RCC 7860 (cell line): ENCODE measurements at places on chromosomes 4 and X.

DNA sequence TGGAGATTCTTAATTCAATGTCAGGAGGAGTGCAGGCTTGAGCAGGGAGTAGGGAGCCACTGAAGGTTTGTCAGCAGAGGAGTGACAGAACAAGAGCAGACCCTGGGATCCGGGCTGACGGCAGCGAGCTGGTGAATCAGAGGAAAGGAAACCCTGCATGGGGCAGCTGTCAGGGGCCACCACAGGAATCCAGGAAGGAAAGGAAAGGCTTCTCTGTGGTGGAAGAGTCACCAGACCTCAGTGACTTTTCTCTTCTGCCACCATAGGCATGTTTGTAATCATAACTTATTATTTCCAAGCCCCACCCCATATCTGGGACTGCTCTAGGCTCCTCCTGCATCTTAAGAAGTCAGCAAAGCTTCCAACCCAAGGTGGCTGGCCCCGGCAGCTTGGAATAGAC is 150.9 kb downstream of the BCOR start:
- peak; percentile 79 for DNase-seq

- DNase-seq, result peak; percentile 4
These were observed 38.9 kb downstream of the PDHA1 start for GRCh38 chrX:19382555-19383145.

DNA sequence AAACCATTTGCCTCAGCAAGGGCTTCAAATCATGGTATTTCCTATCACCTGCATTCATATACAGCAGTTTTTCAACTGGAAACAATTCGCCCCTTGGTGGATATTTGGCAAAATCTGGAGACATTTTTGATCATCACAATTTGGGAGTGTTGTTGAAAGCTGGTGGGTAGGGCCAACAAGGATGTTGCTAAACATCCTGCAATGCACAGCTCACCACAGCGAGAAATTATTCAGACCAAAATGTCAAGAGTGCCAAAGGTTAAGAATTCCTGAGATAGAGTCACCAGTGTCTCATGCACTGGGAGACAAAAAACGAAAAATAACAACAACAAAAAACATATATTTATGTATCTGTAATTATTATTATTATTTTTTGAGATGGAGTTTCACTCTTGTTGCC is 435.2 kb upstream of the CTSO start:
- DNase-seq, result no peak

GRCh38 chrX:14997271-14997670 is 124.0 kb downstream of the MOSPD2 start:
- DNase-seq, result no peak

DNA sequence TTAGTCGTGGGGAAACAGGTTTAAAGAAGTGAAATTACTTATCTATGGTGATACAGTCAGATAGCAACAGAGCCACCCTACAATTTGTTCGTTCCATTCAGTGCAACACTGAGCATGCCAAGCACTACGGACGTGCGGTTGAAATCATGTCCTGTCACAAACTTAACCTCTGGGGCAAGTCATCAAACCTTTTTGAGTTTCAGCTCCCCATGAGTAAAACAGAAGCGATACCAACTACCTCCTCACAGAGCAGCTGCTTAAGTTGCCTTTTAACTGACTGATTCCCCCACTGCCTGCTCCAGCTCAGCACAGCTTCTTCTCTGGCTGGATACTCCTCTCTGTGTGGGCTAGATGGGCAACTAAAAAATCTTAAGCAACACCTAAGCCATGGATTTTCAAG is 36.0 kb downstream of the LHFPL1 start:
- DNase-seq, result no peak

DNA sequence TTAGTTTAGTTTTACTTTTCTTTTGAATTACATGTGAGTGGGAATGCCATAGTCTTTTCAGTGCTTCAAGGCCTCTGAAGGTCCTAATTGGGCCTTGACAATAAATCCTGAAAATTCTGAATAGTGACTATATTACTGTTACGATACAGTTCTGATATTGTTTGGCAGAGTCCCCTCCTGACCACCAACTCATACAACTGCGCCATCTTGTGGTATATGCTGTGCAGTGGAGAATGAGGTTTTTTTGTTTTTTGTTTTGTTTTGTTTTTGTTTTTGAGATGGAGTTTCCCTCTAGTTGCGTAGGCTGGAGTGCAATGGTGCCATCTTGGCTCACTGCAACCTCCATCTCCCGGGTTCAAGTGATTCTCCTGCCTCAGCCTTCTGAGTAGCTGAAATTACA is 56.6 kb upstream of the CHRDL1 start:
- DNase-seq, result no peak

GRCh38 chrX:107871136-107871535 is 45.5 kb downstream of the MID2 start:
- no peak for DNase-seq
